NAMALWA (cell line): ENCODE measurements at places on chromosomes 1 and 21.
A peak's percentile ranks its signal among the peaks of the same experiment; 100 is the strongest.

- no peak for DNase-seq
These were observed 111.4 kb upstream of the CDC42BPA start for GRCh38 chr1:227429447-227430359.

DNA sequence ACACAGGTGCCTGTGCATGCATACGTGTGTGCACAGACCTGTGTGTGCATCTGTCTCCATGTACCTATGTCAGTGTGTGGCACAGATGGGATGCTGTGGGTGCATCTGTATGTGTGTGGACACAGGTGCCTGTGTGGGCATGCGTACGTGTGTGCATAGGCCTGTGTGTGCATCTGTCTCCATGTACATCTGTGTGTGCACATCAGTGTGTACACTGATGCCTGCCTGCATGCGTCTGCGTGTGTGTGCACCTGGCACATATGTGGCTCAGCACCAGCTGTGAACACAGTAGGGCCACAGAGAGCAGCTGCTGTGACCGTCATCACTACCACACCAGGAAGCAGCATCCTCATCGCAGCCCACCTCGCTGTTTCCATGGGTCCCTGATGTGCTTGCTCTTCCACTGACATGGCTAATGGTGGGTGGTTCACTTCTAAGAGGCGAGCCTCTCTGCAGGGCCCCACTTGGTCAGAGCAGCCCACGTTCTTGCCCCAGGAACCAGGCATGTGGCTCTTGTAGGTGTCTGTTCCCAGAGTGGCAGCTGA is 9.6 kb upstream of the SPATC1L start:
- no peak for DNase-seq

GRCh38 chr1:168845140-168845539 is 116.1 kb upstream of the DPT start:
- no peak for DNase-seq

DNA sequence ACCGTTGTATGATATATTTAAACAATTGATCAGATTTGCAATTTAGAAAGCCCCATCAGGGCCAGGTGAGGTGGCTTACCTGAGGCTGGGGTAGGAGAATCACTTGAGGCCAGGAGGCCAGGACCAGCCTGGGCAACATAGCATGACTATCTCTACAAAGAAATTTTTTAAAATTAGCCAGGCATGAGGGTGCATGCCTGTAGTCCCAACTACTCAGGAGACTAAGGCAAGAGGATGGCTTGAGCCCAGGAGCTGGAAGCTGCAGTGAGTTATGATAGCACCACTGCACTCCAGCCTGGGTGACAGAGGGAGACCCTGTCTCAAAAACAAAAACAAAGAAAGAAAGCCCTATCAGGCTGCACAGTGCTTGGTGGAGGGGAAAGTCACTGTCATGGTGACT is 159.9 kb upstream of the RAB4A start:
- DNase-seq: no peak

GRCh38 chr1:89953131-89953626 is 41.7 kb upstream of the ZNF326 start:
- DNase-seq: peak; percentile 29

- DNase-seq: no peak
These were observed 67.8 kb upstream of the FGGY start for GRCh38 chr1:59229138-59229537.

GRCh38 chr1:174359454-174359805 is 88.3 kb upstream of the GPR52 start:
- DNase-seq: no peak

DNA sequence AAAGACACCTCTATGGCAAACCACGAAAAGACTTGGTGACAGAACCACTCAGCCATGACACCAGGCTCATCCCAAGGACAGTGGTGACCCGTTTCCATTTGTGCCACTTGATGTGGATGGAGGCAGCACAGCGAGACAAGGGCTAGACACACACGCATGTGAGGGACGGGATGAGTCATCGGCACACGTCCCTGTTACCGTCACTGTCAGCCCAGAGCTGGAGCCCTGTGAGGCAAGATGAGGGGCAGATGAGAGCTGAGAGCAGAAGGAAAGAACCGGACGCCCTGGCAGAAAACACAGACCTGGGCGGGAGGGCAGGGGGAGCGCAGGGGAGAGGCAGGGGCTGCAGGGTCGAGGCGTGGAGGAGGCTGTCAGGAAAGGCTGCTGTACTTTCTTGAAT is 57.8 kb downstream of the SIK1 start:
- DNase-seq: no peak

DNA sequence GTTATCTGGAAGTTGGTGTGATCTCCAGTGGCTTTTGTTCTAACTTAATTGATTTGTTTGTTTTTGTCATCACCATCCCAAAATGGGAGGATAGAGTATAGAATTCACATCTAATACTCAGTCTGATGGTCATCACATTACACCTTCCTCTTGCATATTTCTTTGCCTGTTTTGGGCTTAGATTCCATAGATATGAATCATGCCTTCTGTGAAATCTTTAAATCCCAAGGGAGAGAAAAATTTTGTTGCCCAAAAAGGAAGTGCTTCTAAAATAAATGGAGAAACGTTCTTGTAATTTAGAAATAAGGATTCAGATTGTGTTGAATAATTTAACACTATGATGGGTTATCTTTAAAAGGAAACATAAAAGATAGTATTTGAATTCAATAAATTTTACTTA is 446.0 kb upstream of the LRRC7 start:
- DNase-seq: no peak
